Epithelial cell of proximal tubule (primary cell): ENCODE measurements at places on chromosomes 3 and 15.

DNA sequence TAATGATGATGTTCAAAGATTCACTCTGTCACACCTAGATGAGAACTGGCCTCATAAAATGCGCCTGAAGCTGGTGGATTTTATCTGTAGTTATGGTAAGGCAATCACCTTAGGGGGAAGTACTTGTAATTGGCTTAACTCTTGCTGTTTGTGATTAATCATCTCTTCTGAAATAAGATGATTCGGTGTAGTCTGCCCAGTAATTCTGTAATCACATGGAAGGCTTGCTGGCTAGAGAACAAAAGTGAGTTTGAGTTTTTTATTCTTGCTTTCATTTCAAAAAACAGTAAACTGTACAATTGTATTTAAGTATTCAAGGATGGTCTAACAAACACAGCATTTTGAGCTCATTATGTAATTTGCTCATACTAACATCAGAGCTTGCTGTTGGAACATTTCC, 72.1 kb downstream of the OTOL1 start:
- DNase-seq, result no peak

GRCh38 chr3:1055870-1056269, 37.0 kb upstream of the CNTN6 start:
- DNase-seq, result no peak

DNA sequence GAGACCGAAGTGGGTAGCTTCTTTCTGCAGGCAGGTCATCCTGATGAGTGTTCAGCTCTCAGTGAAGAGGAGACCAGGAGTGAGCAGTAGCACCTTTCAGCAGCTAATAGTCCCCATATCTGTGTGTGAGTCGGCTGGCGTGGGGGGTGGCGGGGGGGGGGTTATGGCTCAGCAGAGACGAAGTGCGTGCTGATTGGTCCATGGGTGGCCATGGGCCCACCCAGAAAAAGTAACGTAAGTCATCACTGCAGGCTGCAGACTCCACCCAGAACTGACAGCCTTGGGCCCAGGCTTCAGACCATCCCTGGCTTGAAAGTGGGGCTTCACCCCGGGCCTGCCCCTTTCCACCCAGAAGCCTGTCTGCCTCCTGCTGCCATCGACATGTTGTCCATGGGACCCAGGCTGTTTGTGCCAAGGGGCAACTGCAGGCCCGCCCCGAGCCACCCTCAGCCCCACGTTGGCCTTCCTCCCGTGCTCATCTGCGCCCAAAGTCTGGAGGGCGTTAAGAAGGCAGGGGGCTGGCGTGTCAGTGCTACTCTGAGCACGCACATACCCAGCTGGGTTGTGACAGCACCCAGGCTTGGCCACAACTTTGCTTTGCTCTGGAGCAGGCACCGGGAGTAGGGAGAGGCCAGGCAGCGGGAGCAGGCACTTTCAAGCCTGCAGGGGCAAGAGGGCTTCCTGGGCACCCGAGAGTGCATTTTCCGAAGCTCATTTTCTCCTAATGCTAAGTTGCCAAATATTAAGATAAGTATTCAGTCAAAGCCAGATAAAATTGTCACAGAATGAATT, 511.7 kb upstream of the CDIN1 start:
- no peak for DNase-seq

DNA sequence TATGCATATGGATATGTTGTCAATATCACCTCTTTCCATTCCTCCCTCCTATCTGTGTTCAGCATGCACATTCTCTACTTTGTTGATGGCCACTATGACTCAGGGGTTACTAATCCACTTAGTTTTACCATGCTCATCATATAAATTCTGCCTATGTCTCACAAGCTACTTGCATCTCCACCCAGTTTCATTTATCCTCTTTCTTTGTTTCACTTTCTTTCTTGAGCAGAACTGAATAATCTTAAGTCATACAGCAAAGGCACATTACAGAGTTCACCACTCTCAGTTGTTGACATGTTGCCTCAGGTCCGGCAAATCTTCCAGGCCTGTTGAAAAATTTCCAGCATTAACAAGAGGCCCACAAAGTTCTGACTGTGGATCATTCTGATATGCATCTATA, 71.5 kb downstream of the SSR3 start:
- peak; percentile 50 for DNase-seq

DNA sequence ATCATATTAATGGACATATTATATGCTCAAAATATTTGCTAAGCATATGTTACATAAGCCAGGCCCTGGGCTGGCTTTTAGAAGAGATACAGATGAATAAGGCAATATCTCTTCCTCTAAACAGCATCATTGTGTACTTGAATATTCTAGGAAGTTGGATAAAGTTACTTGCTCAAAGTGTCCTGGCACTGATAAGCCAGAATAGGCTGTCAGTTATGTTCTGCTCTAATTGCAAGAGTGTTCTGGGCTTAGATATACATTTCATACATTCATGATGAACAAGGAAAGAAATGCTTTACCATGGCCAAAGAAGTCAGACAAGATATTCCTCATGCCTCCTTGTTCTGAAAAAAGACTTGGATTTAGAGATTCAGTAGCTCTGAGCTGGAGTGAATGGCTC, 40.7 kb downstream of the KBTBD12 start:
- DNase-seq, result no peak

GRCh38 chr3:194514626-194515025, 27.8 kb upstream of the ATP13A3 start:
- no peak for DNase-seq

GRCh38 chr3:170632780-170633179, 46.9 kb upstream of the SLC7A14 start:
- DNase-seq, result peak; percentile 52

- no peak for DNase-seq
Observed at GRCh38 chr3:58167431-58168351, 43.1 kb downstream of the DNASE1L3 start.

DNA sequence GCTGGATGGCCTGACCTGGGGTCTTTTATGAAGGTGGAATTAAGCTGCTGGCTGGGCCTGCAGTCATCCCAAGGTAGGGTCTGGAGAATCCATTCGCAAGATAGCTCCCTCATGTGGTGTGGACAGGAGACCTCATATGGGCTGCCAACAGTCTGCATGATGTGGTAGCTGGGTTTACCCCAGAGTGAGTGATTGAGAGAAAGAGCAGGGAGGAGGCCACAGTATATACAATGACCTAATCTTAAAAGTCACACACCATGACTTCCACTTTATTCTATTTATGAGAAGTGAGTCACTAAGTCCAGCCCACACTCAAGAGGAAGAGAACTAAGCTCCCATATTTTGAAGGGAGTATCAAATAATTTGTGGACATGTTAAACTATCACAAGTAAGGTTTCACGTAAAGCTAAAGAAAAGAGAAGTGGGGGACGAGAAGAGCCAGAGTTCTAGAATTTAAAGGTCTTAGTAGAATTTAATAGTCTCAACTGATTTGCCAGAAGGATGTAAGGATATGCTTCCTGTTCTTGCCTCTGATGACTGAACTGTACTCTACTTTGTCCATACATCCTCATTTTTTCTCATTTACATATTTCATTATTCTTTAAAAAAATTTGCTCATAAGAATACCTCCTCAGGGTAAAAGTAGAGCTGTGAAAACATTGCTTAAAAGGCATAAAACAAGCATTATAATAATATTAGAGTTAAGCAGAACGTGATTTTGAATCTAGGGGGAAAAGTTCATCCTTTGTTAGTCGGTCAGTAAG, 184.4 kb downstream of the PEX5L start:
- DNase-seq, result no peak

DNA sequence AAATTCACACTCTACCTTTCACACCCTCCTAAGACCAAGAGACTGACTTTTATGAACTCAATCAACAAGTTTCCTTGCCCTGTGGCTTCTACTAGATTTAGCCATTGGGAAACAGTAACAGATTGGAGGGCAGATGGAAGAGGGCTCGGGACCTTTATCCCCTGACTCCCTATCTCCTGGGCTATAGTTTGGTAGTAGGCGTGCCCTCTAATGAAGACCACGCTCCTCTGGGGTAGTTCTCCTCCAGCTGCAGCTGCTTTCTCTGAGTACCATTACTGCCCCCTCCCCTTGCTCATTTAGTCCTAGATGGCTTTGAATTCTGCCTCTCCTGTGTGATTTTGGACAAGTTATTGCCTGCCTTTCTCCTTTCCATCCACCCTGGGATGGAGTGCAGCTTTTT, 33.3 kb downstream of the FMN1 start:
- no peak for DNase-seq

DNA sequence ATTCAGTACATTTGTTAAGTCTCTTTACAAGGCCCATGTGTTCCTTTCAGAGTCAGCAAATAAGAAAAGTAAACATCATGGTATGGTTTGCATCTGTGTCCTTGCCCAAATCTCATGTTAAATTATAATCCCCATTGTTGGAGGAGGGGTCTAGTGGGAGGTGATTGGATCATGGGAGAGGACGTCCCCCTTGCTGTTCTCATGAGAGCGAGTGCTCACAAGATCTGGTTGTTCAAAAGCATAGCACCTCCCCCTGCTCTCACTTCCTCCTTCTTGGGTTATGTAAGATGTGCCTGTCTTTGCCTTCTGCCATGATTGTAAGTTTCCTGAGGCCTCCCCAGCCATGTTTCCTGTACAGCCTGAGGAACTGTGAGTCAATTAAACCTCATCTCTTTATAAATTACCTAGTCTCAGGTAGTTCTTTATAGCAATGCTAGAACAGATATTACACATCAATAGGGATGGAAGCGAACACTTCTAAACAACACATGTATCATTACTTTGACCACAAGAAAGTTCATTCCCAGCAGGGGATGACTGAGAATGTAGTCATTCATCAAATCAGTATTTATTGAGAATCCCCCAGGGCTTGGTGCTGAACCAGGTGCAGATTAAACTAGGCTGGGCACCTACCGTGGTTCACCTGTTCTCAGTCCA, 4.1 kb downstream of the EFCAB12 start:
- no peak for DNase-seq

- no peak for DNase-seq
Observed at GRCh38 chr3:48656061-48656840, 6.4 kb downstream of the CELSR3 start.

GRCh38 chr15:50945725-50946124, 37.2 kb downstream of the AP4E1 start:
- DNase-seq, result no peak

GRCh38 chr3:158295771-158296170, 185.9 kb downstream of the RSRC1 start:
- DNase-seq, result no peak

DNA sequence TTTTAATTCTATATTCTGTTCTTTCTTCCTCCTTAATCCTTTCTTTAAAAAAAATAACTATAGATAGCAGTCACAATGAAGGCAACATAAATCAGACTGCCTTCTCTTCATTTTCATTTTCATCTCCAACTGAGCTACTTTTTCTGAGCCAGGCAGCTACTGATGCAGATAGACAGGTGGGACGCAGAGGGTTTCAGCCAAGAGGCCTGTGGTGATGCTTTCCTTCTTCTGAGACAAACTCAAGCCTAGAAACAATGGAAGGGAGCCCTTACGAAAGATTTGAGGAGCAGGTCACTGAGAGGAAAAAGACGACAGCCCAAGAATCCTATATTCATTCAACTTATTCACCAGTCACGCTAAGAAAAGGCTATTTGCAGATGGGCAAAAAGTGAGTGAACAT, 220.0 kb upstream of the MLF1 start:
- DNase-seq, result no peak

GRCh38 chr3:139468399-139468798, 7.9 kb downstream of the RBP2 start:
- DNase-seq, result no peak

DNA sequence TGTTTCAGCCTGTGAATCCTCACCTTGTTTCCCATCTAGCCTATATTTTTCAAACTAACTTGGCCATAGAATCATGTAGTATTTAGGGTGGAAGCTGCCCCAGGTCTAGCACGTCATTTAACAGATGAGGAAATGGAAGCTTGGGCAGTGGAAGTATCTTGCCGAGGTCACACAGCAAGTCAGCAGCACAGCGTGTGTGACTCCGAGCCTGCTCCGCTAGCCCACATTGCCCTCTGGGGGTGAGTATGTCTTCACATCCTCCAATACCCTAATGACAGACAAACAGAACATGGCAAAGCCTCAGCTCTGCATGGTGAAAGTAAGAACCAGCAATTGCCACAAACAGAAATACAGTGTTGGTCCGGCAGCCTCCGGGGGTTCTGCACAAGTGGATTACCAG, 2.2 kb upstream of the CCR5 start:
- DNase-seq, result no peak

DNA sequence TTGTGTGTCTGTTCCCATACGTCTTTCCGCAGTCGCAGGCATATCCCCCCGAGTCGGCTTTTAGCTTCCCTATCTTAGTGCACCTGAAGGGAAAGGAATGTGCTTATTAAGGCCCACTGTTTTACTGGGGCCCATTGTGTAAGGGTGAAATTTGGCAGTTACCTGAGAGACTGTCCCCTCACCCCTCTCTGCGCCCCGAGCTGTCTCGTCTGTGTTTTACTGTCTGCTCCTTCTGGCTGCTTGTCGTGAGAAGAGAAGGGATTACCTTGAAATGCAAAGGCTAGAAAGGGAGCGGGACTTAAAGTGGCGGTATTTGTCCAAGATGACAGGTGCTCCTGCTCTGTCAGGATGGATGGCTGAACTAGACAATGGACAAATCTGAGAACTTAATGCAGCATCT, 233.0 kb upstream of the POU1F1 start:
- DNase-seq, result no peak

GRCh38 chr15:32819448-32819847, 101.6 kb downstream of the GREM1 start:
- no peak for DNase-seq

DNA sequence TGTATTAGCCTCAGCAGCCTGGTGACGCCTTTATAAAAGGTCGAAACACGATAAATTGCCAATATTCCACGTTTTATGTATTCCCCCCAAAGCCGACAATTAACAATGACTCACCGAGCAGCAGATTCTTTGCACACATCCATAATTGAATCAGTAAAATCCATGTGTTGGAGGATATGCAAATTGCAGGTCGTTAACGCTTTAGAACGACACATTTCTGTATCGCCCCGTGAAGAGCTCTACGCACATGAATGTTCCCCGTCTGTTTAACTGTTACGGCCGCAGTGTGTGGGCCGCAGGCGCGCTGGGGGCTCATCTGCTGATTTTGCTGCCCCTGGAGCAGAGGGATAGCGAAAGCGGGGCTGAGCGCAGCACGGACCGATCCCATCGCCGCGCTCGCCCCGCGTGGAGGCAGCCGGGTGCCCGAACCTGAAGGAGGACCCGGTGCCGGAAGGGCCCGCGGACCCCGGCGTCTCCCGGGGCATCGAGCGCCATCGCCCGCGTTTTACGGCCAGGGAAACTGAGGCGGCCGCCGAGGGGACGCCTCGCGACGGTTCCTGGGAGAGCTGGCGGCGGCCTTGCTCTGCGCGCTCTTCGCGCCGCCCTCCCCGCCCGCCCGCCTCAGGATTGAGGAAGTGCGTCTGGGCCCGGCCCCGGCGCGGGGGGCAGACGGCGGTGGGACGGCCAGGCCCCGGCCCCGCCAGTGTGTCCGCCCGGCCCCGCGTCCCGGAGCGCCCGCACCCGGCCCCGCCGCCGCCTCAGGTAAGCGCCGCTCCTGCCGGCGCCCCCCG, at the start of gene LRRK1:
Gene LRRK1, plus strand, starts transcription at position 668 of the 791 bp plus-strand sequence. CDS start 5,276 bp downstream, outside the sequence.
- no peak for DNase-seq

DNA sequence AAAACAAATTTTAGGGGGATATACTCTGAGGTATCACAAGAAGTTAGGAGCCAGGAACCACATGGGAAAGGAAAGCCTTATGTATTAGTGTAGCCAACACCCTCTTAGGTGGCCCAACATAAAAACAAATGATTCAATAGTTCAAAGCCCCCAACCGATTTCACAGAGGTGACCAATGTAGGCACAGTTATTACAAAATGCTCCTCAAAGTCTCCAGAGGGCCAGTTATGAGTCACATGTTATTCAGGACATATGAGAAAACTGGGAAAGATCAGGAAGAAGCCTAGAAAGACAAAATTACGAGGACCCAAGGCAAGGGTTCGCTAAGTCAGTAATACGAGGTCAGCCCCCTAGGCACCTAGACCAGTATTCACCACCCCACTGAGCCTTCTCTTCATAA, 29.9 kb upstream of the FBN1 start:
- DNase-seq, result no peak
